Suprapubic skin (tissue), 4 donors: ENCODE measurements at places on chromosomes 7 and 10. TPM values are rescaled to one million over a fixed set of nuclear protein-coding genes. Genes with fewer than 3 reads are reported as not detected.

DNA sequence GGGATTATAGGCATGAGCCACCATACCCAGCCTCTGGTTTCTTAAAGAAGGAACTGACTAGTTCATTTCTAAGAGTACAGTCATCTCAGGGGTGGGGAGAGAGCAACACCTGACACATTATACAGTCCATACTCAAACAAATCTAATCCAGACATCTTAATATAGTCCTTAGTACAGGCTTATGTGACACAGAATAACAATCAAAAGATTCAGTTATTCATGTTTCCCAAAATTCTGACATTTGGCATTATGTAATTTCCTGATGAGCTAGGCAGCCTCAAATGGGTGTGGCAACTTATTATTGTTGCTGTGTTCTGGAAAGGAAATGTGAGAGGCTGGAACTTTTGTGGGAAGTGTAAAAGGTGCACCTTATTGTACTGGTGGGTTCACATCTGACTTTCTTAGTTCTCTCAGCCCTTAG, 116.3 kb downstream of the WDFY4 start:
- no peak for DNase-seq

- DNase-seq, result no peak
These were observed 12.0 kb upstream of the GSDME start for GRCh38 chr7:24769014-24769830.

- DNase-seq, result no peak
These were observed 50.8 kb downstream of the ABI1 start for GRCh38 chr10:26809973-26810372.

DNA sequence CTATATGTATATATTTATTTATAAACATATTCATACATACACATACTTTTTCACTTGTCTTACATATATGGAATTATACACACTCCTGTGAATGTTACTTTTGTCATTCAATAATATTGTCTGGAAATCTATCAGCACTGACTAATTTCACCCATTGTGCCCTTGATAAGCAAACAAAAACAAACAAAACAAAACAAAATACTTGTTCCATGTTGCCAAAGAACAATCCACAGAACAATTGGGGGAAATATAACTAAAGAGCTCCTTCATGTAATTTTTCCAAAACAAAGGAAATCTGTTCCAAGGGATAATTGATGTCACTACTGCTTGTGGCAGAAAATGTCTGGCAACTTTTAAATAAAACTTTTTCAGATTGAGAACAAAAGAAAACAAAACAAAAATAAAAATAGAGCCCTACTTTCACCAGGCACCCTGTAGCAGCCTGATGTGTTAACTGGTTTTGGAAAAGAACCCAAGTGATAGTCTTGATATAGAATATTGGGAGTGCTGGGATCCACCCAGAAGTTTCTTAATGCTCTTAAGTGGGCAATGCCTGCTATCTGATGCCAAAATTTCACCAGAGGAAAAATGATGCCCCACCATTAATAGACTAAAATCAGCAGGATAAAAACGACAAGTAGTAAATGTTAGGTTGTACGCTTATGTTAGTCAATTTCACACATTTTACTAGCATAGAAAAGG, 34.0 kb upstream of the CCDC7 start:
- DNase-seq, result no peak

DKK1 gene
- total RNA-seq, result 18.5 TPM

- no peak for DNase-seq
These were observed 108.3 kb downstream of the GLI3 start for GRCh38 chr7:42128703-42129102.

DNA sequence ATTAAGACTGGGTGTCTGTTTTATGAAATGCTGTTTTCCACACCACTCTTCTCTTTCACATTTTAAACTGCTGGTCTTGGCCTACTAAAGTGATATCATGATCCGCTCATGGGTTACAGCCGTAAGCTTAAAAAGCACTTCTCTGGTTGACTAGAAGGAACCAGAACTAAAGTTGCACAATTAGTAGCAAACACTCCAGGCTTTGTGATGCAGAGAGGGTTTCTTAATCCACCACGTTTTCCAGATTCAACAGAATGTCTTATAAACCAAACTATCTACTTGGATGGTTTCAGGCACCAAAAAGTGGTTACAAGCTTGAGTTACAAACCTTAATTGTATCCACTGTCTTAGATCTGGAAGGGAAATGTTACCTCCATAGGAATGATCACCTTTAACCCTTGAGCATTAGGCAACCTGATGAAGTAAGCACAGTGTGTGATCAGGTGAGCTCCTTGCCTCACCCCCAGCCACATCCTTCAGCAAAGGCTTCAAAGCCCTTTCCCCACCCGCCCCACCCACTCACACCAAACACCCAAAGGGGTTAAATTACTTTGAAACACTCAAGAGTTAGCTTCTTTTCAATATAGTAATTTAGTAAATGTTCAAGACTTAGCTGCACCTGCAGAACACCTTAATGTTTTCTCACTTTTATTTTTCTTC, 3.5 kb downstream of the ELMO1 start:
- DNase-seq, result no peak

OGDH gene
- 114 TPM for total RNA-seq

GRCh38 chr7:54722502-54722901, 36.5 kb downstream of the SEC61G start:
- DNase-seq, result no peak

- no peak for DNase-seq
These were observed 3.0 kb downstream of the NOD1 start for GRCh38 chr7:30475580-30475979.

GRCh38 chr7:95718577-95719410, 53.6 kb upstream of the DYNC1I1 start:
- DNase-seq, result no peak

DNA sequence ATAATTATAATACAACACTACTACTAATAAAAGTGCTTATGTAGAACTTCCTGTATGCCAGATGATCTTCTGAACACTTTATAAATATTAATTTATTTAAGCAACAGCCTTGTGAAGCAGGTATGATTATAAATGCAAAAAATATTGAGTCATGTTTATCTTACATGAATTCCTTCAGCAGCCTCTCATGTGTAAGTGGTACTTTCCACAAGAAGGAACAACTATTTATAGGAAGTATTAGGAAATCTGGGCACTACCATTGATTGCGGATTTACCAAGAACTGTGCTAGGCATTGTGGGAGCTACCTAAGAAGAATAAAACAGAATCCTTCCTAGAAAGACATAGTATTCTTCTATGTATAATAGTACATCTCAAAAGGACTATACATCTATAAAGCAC, 10.7 kb upstream of the STEAP4 start:
- DNase-seq, result no peak

GRCh38 chr10:75355706-75356105, 45.9 kb downstream of the ZNF503 start:
- no peak for DNase-seq

- no peak for DNase-seq
These were observed 7.0 kb upstream of the SPACDR start for GRCh38 chr7:100471021-100471420.

COL13A1 gene
- 0.42 TPM for total RNA-seq

- DNase-seq, result peak; percentile 57
These were observed 6.1 kb downstream of the ADCY1 start for GRCh38 chr7:45580053-45580872.

SSBP1 gene
- 105 TPM for total RNA-seq
